ENCODE measurements at places on chromosomes 1 and 21.

DNA sequence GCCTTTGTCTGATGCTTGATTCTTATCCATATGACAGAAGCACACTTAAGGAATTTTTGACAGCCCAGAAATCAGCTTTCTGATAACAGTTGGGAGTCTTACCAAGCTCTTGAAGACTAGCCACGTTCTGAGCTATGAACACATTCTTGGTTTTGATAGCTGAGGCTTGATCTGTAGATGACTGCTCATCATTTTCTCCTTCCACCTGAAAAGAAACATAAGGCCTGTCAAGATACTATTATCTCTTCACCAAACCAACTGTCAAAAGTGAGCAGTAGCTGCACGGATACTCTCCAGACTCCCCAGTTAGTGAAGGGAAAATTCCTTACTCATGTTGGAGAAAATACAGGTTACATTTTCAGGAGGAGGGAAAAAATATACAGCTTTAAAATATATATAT lies 12.2 kb downstream of the UBR4 start:
- no peak for DNase-seq

GRCh38 chr1:2831596-2832212 lies 30.2 kb upstream of the TTC34 start:
- DNase-seq: no peak

GRCh38 chr1:183693521-183693920 lies 40.4 kb upstream of the APOBEC4 start:
- no peak for DNase-seq

- no peak for DNase-seq
Measured at GRCh38 chr1:192709544-192709943, 73.6 kb downstream of the RGS13 start.

DNA sequence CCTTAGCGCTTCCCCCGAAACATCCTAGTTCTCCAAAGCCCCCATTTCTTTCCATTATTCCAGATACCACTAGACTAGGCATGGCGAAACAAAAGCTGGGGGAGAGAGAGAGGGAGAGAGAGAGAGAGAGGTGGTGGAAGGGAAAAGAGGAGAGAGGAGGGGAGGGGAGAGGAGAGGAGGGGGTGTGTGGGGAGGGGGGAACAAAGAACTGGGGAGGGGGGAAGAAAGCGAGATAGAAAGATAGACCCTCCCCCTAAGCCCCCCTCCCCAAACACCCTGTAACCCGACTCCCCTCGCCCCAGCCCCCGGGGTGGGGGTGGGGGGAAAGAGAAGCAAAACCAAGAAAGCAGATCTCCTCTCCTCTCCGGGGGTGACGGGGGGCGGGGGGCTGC lies 352 bp downstream of the MEX3A start:
- DNase-seq: no peak

- no peak for DNase-seq
Measured at GRCh38 chr1:1202831-1203560, 3.4 kb downstream of the TNFRSF18 start.

DNA sequence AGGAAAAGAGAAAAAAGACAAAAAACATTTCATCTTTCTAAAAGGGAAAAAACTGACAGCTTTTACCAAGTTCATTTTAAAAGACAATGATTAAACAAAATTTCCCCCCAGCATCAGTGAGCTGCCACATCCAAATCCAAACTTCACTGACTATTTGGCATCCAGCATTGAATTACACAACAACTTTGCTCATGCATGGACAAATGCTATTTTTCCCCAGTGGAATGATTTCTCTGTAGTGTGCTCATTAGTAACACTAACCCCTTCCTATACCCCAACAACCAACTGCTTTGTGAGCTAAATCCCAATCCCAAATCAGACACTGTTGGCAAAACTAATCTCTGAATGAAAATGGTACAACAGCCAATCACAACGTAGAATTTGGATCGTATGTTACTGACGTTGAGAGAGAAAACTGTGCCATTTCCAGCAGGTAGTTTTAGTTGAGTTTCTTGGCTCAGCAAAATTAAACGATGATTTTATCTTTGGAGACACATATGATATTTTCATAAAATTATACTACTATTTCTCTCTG lies 37.9 kb downstream of the PIK3R3 start:
- no peak for DNase-seq

GRCh38 chr1:183404476-183404875 lies 13.7 kb downstream of the NMNAT2 start:
- DNase-seq: no peak

- DNase-seq: no peak
Measured at GRCh38 chr1:116565222-116565621, 5.6 kb downstream of the CD58 start.

DNA sequence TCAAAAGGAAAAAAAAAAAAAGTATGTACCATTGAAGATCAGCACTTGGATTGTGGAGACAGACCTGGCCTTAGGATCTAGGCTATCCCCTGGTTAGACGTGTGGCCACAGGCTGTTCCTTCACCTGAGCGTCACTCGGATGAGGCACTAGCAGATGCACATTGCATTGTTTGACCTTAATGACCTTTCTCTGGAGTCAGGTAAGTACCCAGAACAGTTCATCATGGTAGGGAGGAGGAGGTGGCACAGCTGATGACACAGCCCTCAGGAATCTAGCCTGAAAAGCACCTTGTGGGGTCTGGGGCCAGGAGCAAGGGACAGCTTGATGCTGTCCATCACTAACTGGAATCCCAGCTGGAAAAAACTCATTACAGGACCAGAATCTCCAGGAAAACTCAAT lies 21.2 kb downstream of the NECAP2 start:
- DNase-seq: no peak

DNA sequence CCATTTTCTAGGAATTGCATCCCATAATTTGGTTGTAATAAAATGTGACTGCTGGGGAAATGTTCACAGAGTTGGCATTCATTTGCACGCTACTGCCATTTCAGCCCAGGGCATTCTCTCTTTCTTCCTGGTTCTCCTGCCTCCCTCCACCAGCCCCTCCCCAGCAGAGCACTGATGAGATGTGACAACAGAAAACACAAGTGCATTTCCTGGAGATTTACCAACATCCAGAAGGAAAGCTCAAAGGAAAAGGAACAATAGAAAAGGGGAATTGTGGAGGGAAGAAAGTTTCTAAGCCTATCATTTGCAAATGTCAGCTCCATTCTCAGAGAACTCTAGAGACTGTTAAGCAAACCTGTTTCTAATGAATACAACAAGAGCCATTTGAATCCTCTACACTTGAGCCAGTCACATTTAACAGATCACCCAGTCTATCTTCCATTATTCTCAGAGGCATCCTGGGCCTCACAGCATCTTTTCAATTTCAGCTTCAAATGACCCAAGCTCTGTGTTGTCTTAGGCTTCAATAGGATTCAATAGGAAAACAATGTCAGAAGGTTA lies 395.6 kb upstream of the PBX1 start:
- DNase-seq: no peak

DNA sequence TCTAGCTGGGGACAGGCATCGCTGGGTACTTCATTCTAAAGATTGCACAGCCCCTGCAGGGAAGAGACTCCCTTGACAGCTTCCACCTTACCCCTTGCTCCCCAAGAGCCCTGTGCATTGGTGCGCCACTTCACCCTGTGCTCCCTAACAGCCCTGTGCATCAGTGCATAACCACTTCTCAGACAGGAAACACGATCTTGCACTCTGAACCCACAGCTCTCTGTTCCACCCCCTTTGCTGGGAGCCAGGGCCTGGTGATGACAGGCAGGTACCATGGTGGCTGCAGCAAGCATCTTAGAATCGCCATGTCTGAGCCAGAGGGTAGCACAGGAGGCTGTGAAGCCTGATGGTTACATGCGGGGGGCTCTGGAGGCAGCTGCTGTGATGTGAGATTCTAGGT lies 5.0 kb downstream of the ALPL start:
- DNase-seq: no peak

- DNase-seq: no peak
Measured at GRCh38 chr1:206753141-206753540, 17.4 kb upstream of the IL19 start.

- DNase-seq: no peak
Measured at GRCh38 chr1:201420608-201421002, 925 bp downstream of the TNNI1 start.

Measured in T-helper 2 cell (primary cell).